ENCODE measurements at places on chromosomes 5 and 9. TPM values are rescaled to one million over a fixed set of nuclear protein-coding genes. Genes with fewer than 3 reads are reported as not detected.

DNA sequence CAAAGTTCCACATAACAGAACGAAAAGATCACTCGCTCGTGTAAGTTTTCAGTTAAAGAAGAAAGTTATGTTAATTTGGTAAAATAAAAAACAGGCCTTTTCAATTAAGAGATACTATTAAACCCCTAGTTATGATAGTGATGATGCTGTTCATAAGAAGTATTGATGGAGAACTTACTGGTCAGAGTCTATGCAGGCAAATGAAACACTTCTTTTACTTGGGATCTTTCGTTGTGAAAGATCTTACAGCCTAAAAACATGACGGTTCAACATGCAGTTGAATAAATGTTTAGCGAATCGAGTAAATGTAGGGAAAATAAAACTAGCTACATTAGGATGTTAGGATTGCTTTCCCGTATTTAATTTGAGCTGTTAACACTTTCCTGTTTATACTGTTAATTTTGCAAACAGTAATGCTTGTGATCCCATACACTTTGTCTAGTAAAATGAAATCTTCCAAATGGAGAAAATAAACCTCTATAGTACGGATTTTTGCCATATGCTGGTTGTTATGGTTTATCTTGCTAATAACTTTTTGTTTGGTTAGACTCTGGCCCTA lies 2.0 kb downstream of the RHOBTB3 start:
- no peak overlapping the region for H3K4me3 ChIP-seq
- H3K36me3 ChIP-seq = peaks cover 8% of the 10 kb centered on the region
- no peak overlapping the region for H3K27ac ChIP-seq
- no peak for DNase-seq
- H3K4me1 ChIP-seq = peaks cover 24% of the 10 kb centered on the region

GRCh38 chr5:62431735-62432620 lies 19.4 kb downstream of the IPO11 start:
- no peaks in the 10 kb centered on the region for H3K4me1 ChIP-seq
- peaks cover 3% of the 10 kb centered on the region for H3K27me3 ChIP-seq
- H3K36me3 ChIP-seq = no peaks in the 10 kb centered on the region
- H3K27ac ChIP-seq = peak overlapping the region; percentile 0
- no peak for DNase-seq

GRCh38 chr9:110672873-110673510 lies 4.4 kb downstream of the MUSK start:
- H3K36me3 ChIP-seq = no peaks in the 10 kb centered on the region
- no peak overlapping the region for H3K27ac ChIP-seq
- no peaks in the 10 kb centered on the region for H3K27me3 ChIP-seq
- no peaks in the 10 kb centered on the region for H3K4me1 ChIP-seq

CNTNAP3 gene
- 1.5 TPM for total RNA-seq

SEMA5A gene
- total RNA-seq = 31.1 TPM

DNA sequence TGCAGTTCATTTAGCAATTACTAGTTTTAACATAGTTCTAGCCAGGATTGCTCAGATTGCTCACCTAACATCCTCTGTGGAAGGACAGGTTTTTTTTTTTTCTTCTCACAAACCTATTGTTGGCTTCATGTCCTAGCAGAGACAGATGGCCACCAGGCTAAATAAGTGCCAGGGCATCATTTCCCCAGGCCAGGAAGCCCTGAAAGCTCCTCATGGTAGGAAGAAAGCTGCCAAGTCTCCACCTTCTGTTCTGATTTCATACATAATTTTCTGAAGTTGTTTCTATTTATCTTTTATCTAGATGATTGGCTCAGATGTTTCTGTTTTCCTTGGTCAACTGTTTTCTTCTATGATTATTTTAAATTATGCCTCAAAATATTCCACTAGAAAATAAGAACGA lies 31.0 kb downstream of the EFCAB9 start:
- no peak for DNase-seq
- H3K36me3 ChIP-seq = peaks cover 29% of the 10 kb centered on the region
- no peak overlapping the region for H3K27ac ChIP-seq
- peaks cover 2% of the 10 kb centered on the region for H3K27me3 ChIP-seq

BTNL8 gene
- 0.59 TPM for total RNA-seq

DNA sequence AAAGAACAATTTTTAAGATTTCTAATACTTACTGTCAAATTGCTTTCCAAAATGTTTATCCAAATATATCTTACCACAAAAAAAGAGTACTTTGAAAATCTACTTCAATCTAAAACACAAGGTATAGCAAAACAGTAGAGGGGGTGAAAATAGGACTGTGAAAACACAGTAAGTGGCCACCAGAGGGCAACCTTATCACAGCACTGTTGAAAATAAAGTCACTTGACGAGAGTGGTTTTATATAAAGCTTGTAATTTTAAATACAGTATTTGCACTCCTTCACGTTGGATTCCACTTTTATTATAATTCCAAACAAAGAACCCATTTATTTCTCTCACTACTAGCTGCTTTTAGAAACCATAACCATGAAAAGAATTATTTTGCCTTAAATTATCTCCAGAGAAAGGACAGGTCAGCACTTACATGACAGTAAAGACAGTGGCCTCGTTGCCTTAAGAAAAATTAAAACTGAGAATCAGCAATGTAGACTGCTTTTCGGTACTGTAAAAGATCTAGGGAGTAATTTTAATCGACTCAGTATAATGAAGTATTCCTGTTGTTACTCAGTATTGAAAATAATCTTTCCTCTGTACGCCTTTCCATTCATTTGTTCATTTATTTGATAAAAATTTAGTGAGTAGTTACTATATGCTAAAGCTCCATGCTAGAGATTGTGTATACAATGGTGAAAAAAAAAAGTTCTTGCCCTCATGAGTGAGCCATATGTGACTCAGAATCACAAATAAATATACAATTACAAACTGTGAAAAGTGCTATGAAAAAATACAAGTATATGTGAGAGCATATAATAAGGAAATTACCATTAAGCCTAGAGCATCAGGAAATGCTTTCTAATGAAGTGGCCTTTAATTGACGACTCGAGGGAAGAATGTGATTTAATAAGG lies 40.0 kb upstream of the CDK5RAP2 start:
- no peak overlapping the region for H3K4me3 ChIP-seq
- H3K36me3 ChIP-seq = no peaks in the 10 kb centered on the region
- no peaks in the 10 kb centered on the region for H3K27me3 ChIP-seq
- H3K4me1 ChIP-seq = no peaks in the 10 kb centered on the region
- peak; percentile 56 for DNase-seq

DNA sequence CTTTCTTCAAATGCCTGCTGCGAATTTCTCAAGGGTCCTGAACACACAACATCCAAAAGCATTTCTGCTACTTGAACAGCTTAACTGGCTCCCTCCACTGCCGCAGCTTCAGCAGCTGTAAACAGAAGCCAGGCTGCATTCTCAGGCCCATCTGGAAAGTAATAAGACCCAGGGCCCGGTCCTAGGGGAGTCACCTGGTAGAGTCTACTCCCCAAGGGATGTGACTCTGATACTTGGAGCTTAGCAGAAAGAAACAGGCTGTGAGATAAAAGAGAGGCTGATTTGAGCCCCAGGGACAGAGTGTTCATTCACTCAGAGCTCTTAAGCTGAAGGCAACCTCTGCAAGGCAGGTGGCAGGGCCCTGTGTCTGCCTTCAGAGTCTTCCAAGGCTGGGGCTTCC lies 356.8 kb downstream of the SPOCK1 start:
- H3K4me3 ChIP-seq = no peak overlapping the region
- no peak overlapping the region for H3K27ac ChIP-seq
- H3K4me1 ChIP-seq = peaks cover 9% of the 10 kb centered on the region

ANKDD1B gene
- total RNA-seq = 0.31 TPM

DNA sequence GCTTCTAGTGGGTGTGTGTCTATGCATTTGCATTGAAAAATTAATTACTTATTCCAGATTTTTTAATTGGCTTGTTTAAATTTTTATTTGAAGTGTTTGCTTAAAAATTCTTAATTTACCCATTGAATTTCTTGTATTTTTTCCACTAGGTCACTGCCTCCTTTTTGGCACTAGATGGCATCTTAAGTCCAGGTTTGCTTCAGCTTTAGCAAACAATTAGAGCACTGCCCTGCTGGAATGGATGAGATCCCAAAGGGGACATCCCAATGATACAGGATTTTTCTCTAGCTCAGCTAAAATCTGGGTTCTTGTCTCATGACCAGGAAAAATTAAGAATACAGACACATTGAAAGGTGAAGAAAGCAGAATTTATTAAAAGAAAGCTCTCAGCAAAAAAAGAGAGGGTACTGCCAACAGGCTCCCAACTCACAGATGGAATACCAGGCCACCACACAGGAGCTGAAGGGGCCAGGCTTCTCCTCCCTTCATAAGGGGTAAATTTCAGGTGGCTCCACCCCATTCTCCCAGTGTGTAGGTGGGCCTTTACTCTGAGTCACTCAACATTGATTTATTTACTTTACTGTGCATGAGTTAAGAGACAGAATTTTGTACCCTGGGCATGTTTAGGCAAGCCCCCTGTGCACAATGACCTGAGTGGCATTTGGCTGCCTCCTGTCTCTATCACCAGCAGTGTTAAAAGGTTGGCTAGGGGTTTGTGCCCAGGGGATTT lies 532.4 kb downstream of the ANXA1 start:
- H3K27me3 ChIP-seq = no peaks in the 10 kb centered on the region

DNA sequence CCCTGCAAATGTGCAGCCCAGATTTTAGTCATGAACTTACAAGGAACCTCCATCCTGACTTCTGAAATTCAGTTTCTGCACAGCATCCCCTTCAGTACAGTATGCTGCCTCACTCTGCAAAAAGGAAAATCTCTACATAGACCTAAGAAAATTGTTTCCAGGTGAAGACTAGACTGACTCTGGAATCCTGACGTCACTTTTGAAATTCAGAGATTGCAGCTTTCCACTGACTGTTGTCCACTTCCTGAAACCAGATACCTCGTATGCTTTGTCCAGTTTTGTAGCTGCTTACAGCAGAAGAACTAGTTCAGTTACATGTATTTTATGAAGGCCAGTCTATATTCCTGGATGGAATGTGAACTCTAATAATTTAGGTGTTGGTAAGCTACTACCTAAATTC lies 629.3 kb upstream of the ST8SIA4 start:
- peaks cover 9% of the 10 kb centered on the region for H3K36me3 ChIP-seq
- H3K4me1 ChIP-seq = no peaks in the 10 kb centered on the region
- no peaks in the 10 kb centered on the region for H3K27me3 ChIP-seq
- no peak overlapping the region for H3K27ac ChIP-seq
- no peak overlapping the region for H3K4me3 ChIP-seq

RGS7BP gene
- 0.23 TPM for total RNA-seq

DNA sequence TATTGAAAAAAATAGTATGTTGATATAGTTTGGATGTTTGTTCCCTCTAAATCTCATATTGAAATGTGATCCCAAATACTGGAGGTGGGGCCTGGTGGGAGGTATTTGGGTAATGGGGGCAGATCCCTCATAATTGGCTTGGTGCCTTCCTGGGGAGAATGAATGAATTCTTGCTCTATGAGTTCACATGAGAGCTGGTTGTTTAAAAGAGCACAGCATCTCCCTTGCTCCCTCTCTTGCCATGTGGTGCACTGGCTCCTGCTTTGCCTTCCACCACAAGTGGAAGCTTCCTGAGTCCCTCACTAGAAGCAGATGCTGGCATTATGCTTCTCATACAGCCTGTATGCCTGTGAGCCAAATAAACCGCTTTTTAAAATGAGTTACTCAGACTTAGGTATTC lies 154.8 kb downstream of the ADAMTS6 start:
- no peak overlapping the region for H3K4me3 ChIP-seq
- no peaks in the 10 kb centered on the region for H3K27me3 ChIP-seq
- H3K4me1 ChIP-seq = no peaks in the 10 kb centered on the region

DNA sequence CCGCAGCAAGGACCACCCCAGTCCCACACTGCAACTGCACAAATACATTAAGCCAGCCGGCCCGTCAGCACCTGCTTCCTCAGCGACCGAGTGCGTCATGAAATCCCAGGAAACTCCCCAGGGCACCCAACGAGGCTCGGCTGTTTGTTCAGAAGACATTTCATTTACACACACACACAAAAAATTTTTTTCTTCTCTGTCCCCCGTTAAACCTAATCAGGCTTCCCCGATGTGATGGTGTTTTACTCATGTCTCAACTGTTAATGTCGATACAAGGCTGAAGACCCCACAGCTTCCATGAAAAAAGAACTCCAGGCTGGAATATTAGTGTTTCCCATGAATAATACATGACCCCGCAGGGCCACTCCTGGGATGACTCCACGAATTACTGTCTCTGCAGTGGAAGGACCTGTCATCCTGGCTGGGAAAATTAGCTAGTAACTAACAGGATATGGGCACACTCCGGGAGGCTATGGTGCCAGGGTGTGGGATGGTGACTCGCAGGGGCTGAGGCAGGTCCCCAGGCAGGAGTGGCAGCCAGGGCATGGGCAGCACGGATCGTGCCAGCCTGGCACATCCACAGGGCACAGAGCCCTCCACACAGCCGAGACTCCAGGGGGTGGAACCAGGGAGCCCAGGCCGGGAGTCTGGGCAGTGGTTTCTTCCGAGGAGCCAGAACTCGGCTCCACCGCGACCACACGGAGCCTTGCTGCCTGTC lies 102.4 kb downstream of the VAV2 start:
- H3K27me3 ChIP-seq = peaks cover 7% of the 10 kb centered on the region
- no peak overlapping the region for H3K4me3 ChIP-seq
- DNase-seq = no peak
- H3K36me3 ChIP-seq = peaks cover 9% of the 10 kb centered on the region
- peaks cover 3% of the 10 kb centered on the region for H3K4me1 ChIP-seq

RORB gene
- total RNA-seq = 0.51 TPM

GRCh38 chr9:119968836-119969707 lies 599.8 kb upstream of the BRINP1 start:
- H3K36me3 ChIP-seq = no peaks in the 10 kb centered on the region
- H3K27me3 ChIP-seq = peaks cover 3% of the 10 kb centered on the region
- H3K27ac ChIP-seq = no peak overlapping the region
- H3K4me1 ChIP-seq = no peaks in the 10 kb centered on the region
- DNase-seq = peak; percentile 82

GRCh38 chr5:154840435-154841272 lies 9.7 kb downstream of the FAXDC2 start:
- H3K27me3 ChIP-seq = no peaks in the 10 kb centered on the region
- peak overlapping the region; percentile 24 for H3K27ac ChIP-seq
- no peak for DNase-seq
- H3K4me3 ChIP-seq = no peak overlapping the region
- peaks cover 38% of the 10 kb centered on the region for H3K4me1 ChIP-seq

- no peak overlapping the region for H3K27ac ChIP-seq
- H3K36me3 ChIP-seq = peaks cover 3% of the 10 kb centered on the region
- H3K4me3 ChIP-seq = no peak overlapping the region
- peaks cover 7% of the 10 kb centered on the region for H3K27me3 ChIP-seq
These were observed 22.1 kb upstream of the LRRC14B start for GRCh38 chr5:169071-169727.

ZNF189 gene
- total RNA-seq = 31.0 TPM

DNA sequence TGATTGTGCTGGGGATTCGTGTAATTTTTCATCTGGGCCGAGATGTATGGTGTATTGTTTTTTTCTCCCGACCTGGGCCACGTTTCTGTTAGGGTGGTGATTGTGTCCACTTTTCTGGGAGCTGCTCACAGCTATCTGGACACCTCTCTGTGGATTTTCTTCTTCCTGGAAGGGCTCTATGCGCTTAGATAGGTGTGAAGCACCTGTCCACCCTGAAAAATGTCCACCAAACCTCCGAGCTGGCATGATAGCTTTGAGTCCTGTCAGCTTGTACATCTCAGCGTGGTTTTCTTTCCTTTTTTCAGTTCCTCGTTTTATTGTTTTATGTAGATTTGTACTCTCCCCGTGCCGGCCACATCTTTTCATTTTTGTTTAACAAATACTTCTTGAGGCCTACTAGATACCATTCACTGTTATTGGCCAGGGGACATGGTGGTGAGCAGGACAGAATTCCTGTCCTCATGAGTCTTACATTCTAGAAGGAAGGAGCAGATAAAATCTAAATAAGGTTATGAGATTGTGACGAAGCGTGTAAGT lies 1.1 kb downstream of the UGCG start:
- H3K27me3 ChIP-seq = no peaks in the 10 kb centered on the region
- H3K4me3 ChIP-seq = no peak overlapping the region
- no peaks in the 10 kb centered on the region for H3K4me1 ChIP-seq
- no peak overlapping the region for H3K27ac ChIP-seq
- no peak for DNase-seq

Measured in endothelial cell (in vitro differentiated cells).